HFFc6 (cell line): ENCODE measurements at places on chromosomes 7 and 10.
A peak's percentile ranks its signal among the peaks of the same experiment; 100 is the strongest.

- no peak for DNase-seq
Measured at GRCh38 chr7:117272017-117272759, 50.7 kb downstream of the WNT2 start.

- no peak for DNase-seq
Measured at GRCh38 chr7:36091874-36092176, 61.2 kb upstream of the EEPD1 start.

DNA sequence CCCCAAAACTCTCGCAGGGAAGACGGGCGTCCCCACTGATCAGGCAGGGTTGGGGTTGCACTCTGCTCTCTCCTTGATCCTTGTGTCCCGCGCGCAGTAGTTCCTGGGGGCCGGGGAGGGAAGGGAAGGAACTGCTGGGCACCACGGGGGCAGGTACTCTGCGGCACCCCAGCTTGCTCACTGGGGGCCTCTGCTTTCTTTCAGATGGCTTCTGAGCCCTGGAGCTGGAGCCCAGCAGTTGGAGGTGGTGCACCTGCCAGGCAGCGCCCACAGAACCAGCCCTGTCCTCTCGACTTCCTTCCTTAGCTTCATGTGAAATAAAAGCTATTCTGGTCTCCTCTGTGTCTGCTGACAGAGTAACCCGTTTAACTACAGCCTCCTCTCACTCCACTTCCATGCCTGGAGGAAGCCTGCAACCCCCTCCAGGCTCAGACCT is 12.2 kb downstream of the PLAC9 start:
- no peak for DNase-seq

DNA sequence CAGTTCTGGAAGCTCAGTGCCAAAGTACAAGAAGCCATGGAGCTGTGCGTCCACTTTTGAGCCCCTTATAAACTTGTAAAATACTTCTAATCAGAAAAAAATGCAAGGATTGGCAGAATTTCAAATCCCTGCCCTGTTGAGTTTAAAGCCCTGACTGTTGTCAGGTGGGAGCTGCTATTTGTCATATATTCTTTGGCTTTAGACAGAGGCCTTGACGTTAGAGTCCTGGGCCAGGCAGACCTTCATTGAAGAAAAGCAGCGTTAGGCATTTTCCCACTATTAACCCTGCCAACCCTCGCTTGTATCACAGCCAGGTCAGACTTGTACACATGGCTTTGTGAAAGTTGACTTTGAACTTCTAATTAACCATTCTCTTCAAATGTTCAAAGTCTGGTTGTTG is 155.4 kb downstream of the TWIST1 start:
- DNase-seq, result peak; percentile 28

- DNase-seq, result peak; percentile 92
Measured at GRCh38 chr7:7099584-7100014, 82.7 kb upstream of the C1GALT1 start.

DNA sequence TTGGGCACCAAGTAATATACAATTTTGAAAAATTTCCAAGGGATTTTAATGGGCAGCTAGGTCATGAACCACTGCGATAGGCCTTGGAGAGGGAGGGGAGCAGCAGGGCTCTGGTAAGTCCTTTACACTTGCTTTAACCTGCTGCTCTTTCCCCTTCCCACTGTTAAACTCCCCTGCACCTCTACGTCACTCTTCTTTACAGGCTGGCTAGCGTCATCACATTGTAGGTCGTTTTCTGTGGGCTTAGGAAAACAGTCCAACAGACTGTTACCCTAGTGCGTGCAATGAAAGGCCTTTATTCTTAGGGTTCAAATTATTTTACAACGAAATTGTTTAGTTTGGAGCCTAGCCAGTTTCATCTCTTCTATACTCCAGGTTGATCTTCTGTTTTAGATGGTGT is 235.7 kb downstream of the AUTS2 start:
- no peak for DNase-seq

GRCh38 chr10:26689399-26689798 is 8.1 kb upstream of the PDSS1 start:
- DNase-seq, result no peak

DNA sequence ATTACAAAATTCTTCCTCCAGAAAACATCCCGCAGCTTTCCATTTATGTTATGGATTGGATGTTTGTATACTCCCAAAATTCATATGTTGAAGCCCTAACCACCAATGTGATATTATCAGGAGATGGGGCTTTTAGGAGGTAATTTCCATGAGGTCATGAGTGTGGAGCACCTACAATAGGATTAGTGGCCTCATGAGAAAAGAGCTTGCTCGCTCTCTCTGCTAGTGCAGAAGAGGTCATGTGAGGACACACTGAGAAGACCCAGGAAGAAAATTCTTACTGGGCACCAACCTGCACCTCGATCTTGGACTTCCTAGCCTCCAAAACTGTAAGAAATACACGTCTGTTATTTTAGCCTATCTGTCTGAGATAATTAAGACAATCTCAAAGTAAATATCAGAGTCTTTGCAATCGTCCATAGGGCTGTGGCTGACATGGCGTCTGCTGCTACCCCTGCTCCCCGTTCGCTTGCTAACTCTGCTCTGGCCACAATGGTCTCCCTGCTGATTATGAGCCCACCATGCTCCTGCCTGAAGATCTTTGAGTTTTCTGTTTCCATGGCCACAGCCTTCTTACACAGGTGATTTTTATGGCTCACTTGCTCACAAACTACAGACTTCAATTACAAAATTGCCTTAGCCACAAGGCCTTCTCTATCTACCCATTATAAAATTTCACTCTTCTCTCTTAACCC is 333.3 kb downstream of the CACNA2D1 start:
- DNase-seq, result no peak

GRCh38 chr10:13820119-13820963 is 233.6 kb downstream of the PRPF18 start:
- no peak for DNase-seq

- DNase-seq, result no peak
Measured at GRCh38 chr7:21782996-21783395, 162.7 kb downstream of the CDCA7L start.

DNA sequence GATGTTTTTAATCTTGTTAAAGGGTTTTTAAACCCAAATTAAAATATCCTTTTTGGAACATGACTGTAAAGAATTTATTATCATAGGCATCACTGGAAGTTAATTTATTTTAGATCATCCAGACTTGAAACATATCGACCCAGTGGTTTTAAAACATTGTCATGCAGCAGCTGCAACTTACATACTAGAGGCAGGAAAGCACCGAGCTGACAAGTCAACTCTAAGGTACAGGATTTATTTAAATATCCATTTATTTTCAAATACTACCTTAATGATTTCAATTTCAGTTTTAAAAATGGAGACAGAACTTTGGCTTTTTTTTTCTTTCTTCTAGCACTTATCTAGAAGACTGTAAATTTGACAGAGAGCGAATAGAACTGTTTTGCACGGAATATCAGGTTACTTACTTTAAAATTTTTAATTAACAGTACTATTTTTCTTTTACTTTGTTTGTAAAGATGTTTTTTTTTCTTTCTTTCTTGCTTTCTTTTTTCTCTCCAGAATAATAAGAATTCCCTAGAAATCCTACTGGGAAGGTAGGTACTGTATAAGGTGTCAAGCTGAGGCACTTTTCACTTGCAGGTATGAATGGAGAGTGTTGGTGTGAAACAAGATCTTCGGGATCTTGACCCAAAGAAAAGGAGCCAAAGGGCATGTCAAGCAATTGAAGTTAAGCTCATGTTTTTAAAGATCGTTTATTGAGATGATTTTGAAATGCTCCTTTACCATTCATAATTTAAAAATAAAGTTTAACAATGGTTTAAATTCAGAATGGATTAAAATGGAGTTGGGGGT is 1.8 kb downstream of the COMMD3 start:
- no peak for DNase-seq

- DNase-seq, result peak; percentile 85
Measured at GRCh38 chr7:18770154-18770811, 274.7 kb downstream of the HDAC9 start.

GRCh38 chr10:819326-819725 is 112.2 kb downstream of the LARP4B start:
- DNase-seq, result peak; percentile 37

GRCh38 chr10:78263521-78263988 is 229.9 kb downstream of the RPS24 start:
- peak; percentile 94 for DNase-seq

DNA sequence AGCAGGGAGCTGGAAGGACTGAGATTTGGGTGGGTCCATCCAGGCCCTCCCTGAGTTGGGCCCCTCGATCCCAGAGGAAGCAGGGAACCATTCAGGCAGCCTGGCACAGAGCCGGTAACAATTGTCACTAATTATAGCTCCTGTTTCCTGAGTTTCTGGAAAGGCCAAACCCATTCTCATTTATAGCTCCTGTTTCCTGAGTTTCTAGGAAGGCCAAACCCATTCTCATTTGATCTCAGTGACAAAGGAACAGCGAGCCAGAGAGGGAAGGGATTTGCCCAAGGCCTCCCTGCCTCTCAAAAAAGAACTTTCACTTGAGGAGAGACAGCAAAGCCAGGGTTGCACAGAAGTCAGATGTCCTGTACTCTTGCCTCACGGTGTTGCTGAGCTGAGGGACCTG is 521.9 kb downstream of the TYW1 start:
- DNase-seq, result no peak

GRCh38 chr7:34222722-34223121 is 317.4 kb downstream of the BMPER start:
- DNase-seq, result no peak

DNA sequence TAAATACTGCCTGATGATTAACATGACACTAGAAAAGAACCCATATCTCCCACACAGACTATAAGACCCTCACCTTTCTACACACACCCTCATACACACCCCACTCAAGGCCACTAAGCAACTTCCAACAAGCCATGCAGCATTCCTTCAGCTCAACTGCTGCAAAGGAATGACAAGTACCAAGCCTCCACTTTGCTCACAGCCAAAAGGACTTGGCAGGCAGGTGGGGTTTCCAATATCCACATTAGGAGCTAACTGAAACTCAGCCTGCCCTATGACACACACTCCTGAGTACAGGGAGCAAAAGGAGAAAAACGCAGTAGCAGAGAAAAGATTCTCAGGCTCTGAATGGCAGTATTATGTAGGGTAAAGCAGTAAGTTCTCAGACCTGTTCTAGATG is 13.4 kb downstream of the USP54 start:
- no peak for DNase-seq

DNA sequence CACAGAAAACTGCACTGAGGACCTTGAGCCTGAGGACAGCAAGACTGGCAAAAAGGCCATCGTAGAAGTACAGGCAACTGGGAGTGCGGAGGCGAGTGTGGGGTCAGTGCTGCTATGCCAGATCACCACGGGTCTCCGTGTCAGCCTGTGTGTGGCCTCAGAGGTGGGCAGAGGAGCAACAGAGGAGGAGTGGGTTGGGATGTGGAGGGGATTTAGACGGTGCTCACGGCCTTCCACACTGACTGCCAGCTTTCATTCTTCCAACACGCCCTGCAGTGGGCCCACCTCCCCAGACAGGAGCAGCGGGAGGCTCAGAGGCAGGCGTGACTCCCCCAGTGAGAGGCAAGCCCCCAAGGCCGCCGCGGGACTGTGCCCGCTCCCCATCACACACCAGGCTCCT is 17.0 kb upstream of the ZMIZ1 start:
- no peak for DNase-seq

DNA sequence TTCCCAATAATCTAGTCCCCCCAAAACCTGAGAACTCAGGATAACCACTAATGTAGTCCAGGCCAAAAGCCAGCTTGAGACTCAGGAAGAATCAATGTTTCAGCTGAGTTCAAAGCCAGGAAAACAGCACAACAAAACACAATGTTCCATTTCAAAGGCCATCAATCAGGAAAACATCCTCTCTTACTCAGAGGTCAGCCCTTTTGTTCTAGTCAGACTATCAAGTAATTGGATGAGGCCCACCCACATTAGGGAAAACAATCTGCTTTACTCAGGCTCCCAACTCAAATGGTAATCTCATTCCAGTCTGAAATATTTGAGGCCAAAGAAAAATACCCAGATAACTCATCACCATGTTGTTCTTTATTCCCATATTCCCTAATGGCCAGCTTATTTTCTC is 152.2 kb downstream of the SDHAF3 start:
- no peak for DNase-seq
